ENCODE measurements at places on chromosomes 5 and 9.

DNA sequence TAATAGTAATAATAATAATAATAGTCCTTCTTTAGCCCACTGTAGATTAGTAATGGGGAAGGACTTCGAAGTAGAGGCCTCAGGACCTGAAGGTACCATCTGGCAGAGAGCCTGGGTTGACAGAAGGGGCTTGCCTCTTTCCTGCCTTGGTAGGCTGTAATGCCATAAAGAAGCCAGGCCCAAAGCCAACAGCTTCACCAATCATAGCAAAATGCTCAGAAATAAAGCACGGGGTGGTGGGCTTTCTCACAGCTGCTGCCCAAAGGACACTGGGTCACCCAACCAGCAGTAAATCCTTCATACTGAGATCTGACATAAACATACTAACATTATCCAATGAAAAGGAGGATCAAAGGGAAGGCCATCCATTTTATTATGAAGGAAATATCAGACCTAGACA, 70.7 kb downstream of the SUSD1 start:
- DNase-seq = no peak

- no peak for DNase-seq
Observed at GRCh38 chr5:179326122-179326927, 18.9 kb downstream of the ADAMTS2 start.

- peak; percentile 8 for DNase-seq
Observed at GRCh38 chr9:97564291-97565175, 63.1 kb downstream of the TMOD1 start.

DNA sequence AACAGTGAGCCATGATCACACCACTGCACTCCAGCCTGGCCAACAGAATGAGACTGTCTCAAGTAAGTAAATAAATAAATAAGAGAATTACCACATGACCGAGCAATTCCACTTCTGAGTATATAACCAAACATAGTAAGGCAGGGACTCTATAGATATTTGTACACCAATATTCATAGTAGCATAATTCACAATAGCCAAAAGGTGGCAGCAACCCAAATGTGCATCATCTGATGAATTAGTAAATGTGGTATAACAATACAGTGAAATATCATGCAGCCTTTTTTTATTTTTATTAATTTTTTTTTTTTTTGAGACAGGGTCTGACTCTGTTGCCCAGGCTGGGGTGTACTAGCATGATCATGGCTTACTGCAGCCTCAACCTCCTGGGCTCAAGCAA, 33.1 kb downstream of the ALDH7A1 start:
- DNase-seq = no peak

DNA sequence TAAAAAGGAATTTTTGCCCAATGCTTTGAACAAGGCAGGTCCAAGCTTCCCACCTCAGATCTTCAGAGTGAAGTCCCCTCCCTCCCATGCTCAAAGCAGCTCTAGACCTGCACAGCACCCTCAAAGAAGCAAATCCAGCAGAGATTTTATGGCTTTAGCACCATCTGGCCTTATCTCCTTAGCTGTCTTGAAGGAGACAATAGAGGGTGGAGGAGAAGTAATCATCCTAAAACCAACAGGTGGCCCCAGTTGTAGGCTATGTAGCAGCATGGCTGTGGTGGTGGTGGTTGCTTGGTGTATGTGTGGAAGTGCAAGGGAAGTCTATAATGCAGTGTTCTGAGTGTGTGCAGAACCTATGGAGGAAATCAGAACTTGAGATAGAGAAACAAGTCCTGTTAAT, 140.1 kb downstream of the GRIA1 start:
- no peak for DNase-seq

DNA sequence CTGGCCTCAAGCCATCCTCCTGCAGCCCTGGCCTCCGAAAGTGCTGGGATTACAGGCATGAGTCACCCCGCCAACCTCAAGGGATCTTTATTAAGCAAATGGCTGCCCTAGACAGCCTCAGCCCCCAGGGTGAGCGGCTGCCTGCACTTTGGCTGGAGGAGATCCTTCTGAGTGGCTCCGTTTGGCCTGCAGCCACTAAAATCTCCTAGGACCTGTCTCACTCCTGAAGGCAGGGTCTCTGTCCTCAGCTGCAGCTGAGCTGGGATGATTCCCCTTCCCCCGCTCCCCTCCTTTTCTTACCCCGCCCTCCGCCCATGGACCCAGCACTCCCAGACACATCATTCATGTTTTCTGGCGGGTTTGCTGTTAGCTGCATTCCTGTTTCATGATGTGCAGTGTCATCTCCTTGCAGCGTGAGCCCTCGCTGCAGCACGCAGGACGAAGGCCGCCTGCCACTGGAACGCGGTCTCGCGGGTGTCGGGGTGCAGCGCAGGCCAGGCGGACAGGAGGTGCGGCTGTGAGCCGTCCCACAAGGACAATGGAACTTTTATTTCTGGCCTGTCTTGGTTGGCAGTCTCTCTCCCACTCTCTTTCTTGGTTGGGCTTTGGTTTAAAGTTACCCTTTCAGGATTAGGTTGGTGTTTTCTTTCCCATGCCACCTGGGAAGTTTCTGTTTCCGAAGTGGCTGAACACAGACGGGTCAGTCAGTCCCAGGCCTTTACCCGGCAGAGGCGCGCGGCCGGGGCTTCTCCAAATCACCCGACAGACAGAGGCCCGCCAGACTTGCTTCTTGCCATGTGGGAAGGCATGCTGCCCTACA, 137.1 kb downstream of the FOXD1 start:
- DNase-seq = no peak

DNA sequence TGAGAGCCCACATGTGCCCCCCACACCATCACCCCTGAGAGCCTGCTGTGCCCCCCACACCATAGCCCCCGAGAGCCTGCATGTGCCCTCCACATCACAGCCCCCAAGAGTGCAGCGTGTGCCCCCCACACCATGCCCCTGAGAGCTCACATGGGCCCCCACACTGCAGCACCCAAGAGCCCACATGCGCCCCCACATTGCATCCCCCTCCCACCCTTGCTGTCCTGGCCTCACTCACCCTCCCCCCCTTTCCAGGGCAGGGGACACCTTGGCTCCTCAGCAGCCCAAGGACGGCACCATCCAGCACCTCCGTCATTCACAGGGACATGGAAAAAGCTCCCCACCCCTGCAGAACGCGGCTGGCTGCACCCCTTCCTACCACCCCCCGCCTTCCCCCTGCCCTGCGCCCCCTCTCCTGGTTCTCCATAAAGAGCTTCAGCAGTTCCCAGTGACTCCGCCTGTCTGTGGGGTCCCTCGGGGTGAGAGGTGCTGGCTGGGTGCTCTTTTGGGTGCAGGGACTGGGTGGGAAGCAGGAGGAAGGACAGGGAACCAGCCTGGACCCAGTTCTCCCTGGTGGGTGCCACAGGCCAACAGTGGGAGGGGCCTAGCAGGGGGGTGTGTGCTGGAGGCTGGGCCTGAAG, 5.0 kb downstream of the LCN1 start:
- no peak for DNase-seq

DNA sequence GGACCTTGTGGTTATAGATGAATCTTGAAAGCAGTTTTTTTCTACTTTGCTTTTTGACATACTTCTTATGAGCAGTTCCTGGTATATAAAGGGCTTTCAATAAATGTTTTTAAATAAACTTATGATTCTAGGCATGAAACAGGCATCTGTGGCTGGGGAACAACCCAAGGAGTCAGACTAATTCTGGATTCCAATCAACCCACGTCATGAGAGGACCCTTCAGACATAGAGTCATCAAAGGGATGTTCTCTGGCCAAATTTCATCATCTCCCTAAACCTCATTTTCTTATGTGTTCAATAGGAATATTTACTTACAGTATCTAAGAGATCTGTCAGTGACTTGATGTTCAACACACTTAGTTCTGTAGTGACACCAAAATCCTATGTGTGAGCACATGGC, 243.8 kb upstream of the ZNF462 start:
- no peak for DNase-seq

GRCh38 chr9:78437296-78437695, 140.4 kb downstream of the PSAT1 start:
- DNase-seq = no peak

- DNase-seq = peak; percentile 39
Observed at GRCh38 chr9:126395439-126396212, 69.0 kb downstream of the MVB12B start.

- peak; percentile 22 for DNase-seq
Observed at GRCh38 chr5:61362796-61363368, 30.8 kb downstream of the ZSWIM6 start.

DNA sequence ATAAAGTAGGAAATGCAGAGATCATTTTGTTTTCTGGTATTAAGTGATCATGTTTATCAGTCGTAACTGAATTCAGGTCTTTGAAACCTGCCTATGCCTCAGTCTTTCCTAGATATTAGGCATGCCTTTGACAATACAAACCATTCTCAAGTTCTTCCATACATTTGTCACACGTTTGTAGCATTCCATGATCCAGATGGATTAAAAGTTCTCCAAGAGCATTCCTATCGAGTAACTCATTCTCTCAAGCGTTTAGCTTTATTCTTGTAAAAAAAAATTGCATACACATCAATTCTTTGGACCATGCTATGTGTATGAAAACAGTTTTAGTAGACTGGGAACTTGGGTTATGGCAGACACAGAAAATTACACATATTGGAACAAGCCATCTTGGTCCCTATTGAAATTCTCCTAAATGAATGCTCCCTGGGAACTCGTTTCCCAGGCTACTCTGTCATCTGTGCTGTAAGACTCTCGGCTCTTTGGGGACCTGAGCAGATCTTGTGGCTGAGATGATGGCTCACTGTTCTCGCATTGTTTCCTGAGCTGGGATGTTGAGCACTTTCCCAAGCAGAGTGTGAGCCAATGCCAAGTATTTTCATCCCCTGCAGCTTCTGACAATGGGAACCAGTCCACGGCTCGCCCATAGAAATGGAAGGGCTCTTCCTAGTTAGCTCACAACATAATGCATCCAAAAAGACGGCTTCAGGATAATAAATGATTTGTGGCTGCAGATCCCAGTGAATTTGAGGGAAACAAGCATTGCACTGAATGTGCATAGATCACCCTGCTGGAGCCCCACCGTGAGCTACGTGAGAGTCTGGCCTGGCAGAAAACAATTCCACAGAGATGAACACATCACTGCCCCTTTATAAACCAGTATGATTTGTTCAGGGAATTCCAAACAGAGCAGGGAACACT, 230.2 kb downstream of the IRX1 start:
- no peak for DNase-seq

DNA sequence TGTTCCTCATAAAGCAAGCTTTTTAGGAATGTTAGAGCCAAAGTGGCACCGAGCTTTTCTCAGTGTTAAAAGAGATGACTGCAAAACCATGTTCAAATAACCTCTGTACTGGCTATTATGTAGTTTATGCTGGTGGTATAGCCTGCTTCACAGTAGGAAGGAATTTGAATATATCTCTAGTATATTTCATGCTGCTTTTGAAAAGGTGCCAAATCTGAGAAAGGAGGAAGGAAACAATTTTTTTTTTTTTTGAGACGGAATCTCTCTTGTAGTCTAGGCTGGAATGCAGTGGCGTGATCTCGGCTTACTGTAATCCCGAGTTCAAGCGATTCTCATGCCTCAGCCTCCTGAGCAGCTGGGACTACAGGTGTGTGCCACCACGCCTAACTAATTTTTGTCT, 13.5 kb downstream of the CREBRF start:
- no peak for DNase-seq

DNA sequence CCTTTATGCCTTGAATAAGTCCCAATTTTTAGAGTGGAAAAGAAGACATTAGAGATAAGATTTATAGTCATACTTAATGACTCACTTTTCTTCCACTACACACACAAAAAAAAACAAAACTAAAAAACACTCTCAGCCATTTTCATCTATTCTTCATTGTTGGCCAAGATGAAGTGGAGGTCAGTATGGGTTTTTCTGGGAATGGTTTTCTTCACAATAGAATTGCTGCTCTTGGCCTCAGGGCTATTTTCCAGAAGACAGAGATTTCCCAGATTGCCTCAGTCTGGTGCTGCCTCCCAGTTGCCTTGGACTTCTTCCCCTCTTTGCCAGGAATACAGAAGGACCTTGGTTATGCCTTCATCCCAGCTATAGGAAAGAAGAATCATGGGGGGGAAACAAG, 463.7 kb downstream of the TMEM232 start:
- no peak for DNase-seq

- no peak for DNase-seq
Observed at GRCh38 chr5:98464737-98465330, 308.6 kb upstream of the RGMB start.

DNA sequence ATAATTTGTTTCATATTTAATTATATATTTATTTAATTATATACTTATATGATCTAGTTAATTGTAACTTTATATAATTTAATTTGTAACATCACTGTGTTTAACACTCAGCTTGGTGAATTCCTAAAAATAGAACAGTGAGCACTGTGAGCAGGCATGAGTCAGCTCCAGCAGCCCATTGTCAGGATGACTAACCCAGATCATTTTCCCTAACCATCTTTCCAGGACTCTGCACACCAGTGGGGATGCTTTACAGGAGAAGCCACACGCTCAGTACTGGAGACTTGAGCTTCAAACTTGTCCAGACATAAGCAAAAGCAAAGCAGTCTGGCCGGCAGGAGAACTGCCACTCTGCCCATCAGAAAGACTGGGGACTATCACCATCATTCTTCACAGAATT, 446.2 kb upstream of the TRPC7 start:
- peak; percentile 59 for DNase-seq

- DNase-seq = peak; percentile 15
Observed at GRCh38 chr5:151406322-151406947, 41.0 kb upstream of the SLC36A1 start.

GRCh38 chr5:91127456-91128081, 255.5 kb downstream of the ARRDC3 start:
- DNase-seq = no peak

GRCh38 chr9:89606624-89607311, 2.0 kb downstream of the GADD45G start:
- peak; percentile 58 for DNase-seq

DNA sequence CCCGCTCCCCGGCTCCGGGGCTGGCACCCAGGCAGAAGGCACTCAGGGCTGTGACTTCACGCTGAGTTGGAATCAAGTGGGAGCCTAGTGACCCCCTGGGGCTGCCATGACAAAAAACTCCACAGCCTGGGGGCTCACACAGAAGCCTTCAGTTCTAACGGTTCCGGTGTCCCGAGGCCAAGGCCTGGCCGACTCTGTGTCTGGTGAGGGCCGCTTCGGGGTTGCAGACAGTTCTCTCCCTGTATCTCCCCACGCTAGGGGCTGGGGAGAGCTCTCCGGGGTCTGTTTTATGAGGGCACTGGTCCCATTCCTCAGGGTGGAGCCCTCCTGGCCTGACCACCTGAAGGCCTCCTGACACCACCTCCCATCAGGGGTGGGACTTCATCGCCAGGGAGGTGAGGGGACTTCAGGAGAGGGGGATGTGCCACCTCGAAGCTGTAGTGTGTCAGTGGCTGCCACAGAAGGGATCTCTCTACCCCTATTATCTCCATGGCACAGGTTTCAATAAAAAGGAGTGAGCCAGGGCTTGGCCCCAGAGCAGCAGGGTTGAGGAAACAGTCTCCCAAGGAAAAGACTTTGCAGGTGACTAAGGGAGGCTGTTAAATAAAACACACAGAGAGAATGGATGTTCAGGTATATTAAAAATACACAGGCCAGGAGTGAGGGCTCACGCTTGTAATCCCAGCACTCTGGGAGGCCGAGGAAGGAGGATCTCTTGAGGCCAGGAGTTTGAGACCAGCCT, 1.5 kb upstream of the SLC6A3 start:
- DNase-seq = no peak

- DNase-seq = no peak
Observed at GRCh38 chr5:96896276-96896675, 20.0 kb downstream of the ERAP2 start.
